ENCODE measurements at places on chromosomes 4 and X.
A peak's percentile ranks its signal among the peaks of the same experiment; 100 is the strongest.

- DNase-seq: no peak
These were observed 33.1 kb downstream of the PCDH7 start for GRCh38 chr4:30753316-30753715.

GRCh38 chr4:139202991-139203390, 26.0 kb upstream of the ELF2 start:
- DNase-seq: no peak

DNA sequence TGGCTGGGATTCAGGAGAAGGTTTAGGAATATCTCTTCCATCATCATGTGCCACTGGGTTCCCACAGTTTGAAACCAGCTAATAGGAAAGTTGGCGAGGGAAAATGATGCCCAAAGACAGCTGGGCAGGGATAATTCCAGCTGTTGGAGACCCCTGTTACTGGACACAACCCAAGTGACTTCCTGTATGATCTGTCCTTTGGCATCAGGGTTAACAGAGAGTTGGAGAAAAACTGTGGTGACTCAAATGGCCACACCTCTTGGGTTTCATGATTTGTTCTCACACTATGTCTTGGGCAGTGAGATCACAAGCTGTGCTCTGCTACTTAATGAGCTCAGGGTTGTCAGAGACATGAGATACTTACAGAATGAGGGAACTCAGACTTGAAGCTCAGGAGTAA, 3.8 kb downstream of the FGF16 start:
- DNase-seq: no peak

- DNase-seq: no peak
These were observed 534.0 kb upstream of the FMR1 start for GRCh38 chrX:147377728-147378127.

DNA sequence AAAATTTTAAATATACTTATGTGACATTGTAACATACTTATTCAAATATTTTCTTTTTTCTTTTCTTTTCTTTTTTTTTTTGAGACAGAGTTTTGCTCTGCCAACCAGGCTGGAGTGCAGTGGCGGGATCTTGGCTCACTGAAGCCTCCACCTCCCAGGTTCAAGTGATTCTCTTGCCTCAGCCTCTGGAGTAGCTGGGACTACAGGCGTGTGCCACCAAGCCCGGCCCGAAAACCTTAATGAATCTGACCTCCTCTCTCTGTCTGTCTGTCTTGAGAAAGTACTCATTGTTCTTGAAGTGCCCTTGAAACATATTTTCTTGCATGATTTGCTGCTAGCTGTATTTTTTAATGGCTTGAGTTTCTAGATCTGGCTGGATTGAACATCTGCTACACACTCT, 136.8 kb downstream of the ANAPC4 start:
- DNase-seq: no peak

DNA sequence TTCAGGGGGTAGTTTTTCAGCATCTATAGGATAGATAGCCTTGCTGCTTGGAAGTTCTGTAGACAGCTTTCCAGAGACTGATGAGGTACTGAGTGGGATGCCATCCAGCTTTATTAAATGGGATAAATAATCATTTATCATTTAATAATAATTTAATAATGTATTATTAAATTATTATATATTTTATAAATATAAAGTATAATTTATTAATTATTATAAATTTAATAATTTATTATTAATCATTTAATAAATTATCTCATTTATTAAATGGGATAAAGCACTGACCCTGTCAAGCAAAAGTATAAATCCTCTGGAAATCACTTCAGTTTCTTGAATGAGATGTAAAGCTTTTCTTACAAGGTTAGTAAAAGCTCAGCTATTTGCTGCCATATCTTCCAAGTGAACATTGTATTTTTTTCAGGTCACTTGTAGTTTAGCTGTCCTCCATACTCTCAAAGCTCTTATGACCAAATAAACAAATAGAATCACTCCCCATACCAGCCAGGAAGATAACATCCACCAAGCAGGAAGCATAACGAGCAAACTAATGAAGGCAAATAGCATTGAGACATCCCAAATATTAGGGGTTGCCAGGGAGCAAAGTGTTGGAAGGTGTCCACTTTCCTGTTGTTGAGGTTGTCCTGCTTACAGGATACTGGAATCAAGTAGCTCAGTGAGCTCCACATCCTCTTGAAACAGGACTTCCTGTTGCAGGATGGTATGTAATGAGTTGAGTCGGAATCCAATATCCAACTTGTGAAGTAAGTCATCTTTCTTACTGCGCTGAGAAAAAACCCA, 88.9 kb downstream of the ZNF674 start:
- DNase-seq: no peak

DNA sequence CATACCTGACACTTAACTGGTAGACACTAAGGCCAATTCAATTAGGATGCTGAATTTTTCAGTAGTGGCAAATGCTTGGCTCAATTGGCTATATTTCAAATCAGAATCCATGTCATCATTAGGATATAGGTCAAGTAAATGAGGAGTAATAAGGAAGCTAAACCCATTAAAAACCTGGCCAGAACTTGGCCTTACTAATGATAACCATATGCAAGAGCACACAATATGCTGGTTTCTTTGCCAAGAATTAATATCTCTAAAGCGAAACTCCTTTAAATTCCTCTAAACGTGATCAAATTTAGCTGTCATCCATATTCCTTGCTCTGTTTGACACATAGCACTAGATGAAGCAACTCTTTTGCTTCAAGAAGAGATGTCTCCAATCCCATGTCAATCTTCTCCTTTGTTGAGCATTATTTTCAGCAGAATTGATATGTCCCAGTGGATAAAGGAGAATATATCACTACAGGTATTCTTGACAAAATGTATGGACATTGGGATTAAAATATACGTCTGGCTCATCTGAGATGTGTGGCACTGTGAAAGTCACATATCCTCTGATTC, 206.1 kb upstream of the ANKRD50 start:
- no peak for DNase-seq

DNA sequence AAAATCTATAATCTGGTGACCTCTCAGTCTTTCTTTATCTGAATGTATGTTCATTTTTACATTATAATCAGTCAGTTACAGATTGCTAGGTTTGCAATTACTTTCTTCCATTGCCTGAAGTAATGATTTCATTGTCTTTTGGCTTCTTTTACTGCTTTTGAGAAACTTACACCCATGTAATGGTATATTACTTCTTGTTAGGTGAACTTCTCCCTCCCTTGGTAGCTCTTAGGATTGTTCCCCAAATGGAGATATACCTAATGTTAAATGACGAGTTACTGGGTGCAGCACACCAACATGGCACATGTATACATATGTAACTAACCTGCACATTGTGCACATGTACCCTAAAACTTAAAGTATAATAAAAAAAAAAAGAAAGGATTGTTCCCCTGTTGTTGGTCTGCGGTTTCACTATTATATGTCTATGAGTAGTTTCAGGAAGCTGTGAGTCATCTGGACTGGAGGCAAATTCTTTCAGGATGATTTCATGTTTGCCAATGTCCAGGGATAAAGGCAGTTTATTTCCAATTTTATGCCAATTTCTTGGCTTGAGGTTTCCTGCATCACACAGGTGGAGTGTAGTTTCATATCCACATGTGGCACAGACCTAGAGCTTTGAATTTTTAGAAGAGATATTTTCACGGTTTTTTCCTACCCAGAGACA, 21.8 kb downstream of the SPANXC start:
- DNase-seq: no peak

DNA sequence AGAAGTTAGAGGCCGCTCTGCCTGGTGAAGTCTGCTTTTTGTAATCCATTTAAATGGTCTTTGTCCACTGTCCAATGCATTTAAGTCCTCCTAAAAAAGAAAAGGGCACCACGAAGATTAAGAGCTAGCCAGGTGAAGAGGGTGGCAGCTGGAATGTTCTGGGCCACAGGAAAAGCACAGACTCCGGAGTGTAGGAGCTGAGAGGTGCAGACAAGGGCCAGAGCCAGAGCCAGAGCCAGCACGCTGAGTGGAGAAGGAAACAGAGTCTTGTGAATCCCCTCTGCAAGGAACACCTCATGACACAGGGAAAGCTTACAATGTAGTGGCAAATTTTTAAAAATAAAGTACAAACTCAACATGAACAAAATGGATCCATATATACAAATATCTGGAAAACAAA, 83.6 kb downstream of the TSPAN5 start:
- DNase-seq: no peak

DNA sequence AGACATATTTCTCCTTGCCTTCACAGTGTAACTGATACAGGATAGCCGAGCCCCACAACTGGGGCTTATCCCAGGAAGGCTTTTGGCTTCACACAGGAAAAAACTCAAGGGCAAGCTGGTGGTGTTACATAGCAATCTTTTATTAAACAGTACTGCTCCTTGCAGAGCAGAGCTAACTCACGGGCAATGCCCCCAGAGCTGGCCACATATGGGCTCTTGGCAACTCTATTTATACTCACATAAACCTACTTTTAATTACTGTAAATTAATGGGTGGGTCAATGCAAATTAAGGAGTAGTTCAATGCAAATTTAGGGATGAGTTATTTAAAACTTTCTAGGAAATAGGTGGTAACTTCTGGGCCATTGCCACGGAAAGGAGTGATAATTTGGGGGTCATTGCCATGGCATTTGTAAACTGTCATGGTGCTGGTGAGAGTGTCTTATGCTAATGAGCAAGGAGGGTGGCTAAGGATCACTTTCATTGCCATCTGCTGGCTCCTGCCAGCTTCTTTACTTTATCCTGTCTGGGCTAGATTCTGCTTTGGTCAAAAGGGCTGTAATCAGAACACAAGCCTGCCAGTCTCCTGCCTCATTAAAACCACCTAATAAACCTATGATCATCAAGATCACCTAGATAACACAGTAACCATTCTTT, 288.8 kb downstream of the CENPC start:
- DNase-seq: no peak

- DNase-seq: peak; percentile 39
These were observed 20.8 kb upstream of the TMEM184C start for GRCh38 chr4:147596377-147596776.

DNA sequence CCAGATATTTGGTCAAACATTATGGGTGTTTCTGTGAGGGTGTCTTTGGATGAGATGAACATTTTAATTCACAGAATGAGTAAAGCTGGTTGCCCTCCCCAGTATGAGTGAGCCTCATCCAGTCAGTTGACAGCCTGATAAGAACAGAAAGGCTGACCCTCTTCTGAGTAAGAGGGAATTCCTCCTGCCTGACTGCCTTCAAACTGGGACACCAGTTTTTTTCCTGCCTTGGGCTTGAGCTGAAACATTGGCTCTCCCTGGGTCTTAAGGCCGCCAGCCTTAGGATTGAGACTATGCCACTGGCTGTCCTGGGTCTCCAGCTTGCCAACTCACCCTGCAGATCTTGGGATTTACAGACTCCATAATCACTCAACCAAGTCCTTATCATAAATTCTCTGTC, 14.5 kb upstream of the MAML3 start:
- DNase-seq: no peak

DNA sequence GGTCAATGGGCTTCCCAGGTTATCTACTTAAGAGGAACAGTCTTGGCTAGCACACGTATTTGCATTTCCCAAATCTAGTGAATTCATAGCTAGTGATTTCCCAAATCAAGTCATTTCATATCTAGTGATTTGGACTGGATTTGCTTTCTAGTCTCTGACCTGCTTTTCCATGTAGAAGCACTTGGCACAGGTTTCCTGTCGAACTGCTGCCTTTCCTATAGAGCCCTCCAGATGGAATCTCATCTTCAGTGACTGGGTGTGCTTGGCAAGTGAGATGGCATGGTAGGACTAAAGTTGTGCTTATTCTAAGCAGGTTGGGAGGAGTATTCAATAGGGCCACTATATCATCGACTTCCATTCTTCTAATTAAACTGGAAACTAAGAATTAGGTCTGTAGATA, 94.7 kb downstream of the CCNG2 start:
- no peak for DNase-seq

GRCh38 chr4:93827272-93827947, 1.1 kb upstream of the ATOH1 start:
- no peak for DNase-seq

- DNase-seq: no peak
These were observed 22.5 kb downstream of the ELF2 start for GRCh38 chr4:139154538-139154937.

DNA sequence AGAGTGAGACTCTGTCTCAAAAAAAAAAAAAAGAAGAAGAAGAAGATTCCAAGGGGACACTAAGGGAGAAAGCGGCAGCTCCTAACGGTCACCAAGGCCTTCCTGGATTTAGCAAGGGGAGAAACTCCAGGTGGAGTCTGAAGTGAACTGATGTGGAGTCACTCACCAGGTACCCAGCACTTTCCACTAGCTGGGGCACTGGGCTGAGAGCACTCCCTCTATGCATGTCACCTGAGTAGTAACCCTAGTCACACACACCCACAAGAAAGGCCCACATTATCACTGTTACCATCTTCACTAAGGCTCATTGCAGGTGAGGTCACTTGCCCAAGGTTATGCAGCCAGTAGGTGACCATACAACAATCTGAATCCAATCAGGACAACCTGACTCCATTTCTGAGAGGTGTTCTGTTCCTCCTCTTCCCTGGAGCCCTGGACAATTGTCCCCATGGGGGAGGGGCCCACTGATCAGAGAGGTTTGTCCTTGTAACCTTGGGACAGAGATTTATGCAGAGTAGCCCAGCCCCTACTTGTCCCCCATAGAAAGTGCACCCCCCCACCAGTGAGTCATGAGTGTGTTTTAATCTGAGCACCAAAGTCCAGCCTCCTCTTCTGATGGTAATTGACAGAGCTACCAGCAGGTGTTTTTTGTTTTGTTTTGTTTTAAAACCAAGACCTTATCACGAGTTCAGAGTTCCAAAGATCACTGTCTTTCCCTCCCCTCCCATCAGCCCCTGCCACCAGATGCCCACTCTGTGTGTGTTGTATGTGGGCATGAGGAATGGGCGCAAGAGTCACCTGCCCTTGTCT, 5.9 kb upstream of the SASH3 start:
- no peak for DNase-seq

- DNase-seq: no peak
These were observed 34.9 kb upstream of the CCNI start for GRCh38 chr4:77110730-77111129.

DNA sequence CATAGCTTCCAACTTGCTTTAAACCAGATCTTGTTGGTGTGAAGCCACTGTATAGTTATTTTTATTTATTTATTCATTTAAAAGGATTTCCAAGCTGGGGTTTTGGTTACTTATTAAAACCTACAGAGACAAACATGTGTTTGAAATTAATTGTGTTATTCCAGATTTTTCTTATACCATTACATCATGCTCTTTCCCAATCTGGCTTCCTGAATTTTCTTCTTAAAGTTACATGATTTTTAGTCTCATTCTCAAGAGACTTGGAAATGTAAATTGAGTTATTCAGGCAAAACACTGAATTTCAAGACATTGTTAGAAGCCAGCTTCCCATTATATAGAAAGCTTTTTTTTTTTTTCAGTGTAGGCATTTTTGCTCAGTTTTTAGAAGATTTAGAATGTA, 381.9 kb downstream of the IL1RAPL1 start:
- DNase-seq: no peak

GRCh38 chr4:85741381-85741780, 266.4 kb downstream of the ARHGAP24 start:
- DNase-seq: no peak

GRCh38 chr4:76947369-76947768, 2.2 kb upstream of the SEPTIN11 start:
- peak; percentile 8 for DNase-seq
